Peyer's patch (tissue), 4 donors: ENCODE measurements at places on chromosomes 6 and 20. TPM values are rescaled to one million over a fixed set of nuclear protein-coding genes. Genes with fewer than 3 reads are reported as not detected.

The PRDM1 gene
- total RNA-seq, result 17.0 TPM

GRCh38 chr20:61556673-61557072 lies 304.6 kb downstream of the CDH4 start:
- DNase-seq, result no peak

DNA sequence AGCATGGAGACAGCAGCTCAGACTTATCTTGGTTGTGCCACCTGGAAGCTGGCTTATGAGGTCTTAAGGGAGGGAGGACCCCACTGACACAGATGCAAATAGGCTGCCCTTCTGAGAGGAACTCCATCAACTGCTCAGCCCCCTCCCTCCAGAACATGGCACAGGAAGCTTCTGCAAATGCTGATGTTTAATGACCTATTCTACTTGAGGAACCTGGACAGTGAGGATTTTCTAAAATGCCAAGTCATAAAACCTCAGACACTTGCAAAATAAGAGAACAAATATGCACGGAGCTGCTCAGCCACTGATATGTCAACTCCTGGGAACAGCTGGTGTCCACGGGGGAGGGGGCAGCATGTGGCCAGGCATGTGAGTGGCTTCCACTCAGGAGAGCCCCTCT lies 3.5 kb downstream of the CST9 start:
- no peak for DNase-seq

- no peak for DNase-seq
Observed at GRCh38 chr20:60904730-60905129, 347.3 kb upstream of the CDH4 start.

The NRN1 gene
- total RNA-seq, result 1.4 TPM

DNA sequence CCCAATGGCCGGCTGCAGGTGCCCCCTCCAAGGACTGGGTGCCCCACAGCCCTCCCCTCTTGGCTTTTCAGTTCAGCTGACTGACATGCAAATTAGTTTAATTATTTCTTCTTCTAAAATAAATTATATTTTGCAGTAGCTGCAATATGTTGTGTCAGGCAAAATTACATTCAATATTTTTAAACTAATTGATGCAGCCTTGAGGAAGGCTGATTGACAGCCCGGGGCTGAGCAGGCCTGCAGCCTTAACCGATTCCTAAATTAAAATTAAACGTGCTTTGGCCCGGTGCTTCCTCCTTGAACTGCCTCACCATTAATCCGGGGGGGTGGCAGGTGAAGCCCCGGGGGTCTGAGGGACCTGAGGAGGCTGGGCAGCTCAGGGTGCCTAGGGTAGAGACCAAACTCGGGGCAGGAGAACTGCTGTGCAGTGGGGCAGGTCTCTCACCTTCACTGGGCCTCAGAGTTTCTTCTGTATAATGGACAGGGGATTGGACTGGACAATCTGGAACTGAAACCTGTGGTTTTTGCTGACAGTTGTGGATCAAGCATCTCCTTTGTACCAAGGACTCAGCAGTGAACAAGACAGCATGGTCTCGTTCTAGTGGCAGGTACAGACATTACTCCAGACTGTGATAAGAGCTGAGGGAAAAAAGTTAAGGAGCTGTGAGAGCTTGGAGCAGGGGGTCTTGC lies 72.5 kb downstream of the CD40 start:
- DNase-seq, result no peak

- DNase-seq, result no peak
Observed at GRCh38 chr6:77972334-77972733, 319.5 kb downstream of the MEI4 start.

DNA sequence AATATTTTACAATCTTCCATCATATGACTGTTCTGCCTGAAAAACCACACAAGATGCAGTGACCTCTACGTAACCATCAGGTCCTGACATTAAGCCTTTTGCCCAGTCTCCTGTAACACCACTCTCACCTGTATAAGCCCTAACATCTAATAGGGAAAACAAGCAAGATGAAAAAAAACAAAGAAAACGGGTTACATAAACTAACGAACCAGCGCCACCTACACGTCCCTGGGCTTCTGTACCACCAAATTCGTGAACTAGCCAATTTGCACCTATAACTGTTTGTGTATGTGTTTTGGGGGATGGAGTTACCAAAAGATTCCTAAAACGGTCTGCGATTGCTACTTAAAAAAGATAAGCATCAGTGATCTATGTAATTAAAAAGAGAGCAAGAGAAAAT lies 70.2 kb downstream of the BLOC1S5 start:
- DNase-seq, result no peak

- no peak for DNase-seq
Observed at GRCh38 chr6:38171997-38172738, 352.6 kb downstream of the ZFAND3 start.

DNA sequence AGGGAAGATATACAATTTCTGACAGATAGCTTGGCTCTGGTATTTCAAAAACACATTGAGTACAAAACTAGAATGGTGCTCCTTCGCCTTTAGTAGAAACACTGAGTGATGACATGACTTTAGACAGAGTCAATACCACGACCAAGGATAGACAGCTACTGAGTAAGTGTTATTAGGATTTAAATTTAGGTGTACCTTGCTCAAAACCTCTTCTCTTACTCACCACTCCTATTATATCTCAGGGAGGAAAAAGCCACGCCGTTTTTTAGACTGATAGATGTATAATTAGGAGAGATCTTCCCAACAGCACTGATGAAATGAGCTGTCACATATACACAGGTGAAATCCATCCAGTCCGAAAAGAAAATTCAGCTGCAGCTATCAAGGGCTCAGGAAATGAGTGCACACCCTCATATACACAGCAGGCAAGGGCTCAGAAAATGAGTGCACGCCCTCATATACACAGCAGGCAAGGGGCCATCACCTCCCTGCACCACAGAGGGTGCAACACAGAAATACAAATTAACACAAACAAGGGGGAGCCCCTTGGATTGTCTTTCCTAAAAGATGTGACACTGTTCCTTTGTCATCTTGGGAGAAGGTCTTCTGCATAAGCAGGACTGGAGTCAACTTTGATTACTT lies 53.7 kb downstream of the LYRM4 start:
- DNase-seq, result no peak

- DNase-seq, result no peak
Observed at GRCh38 chr6:34909320-34909883, 20.3 kb downstream of the ANKS1A start.

DNA sequence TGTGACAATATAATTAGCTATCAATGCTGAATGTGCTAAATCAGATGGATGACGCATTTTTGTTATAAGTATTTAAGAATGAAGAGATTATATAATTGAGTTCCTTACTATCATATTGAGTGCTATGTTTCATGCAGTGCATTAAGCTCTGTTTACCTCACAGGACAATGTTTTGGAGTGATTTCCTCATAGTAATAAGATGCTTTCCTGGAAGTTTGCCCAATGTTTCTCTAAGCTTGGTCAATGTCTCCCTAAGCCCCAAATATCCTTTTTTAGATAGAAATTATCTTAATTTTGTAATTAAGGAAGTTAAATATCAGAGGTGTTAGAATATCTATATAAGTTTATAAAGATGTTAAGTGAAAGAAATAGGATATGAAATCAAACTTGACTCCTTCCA lies 489.6 kb downstream of the MMUT start:
- no peak for DNase-seq

- DNase-seq, result no peak
Observed at GRCh38 chr6:12761376-12762115, 45.0 kb downstream of the PHACTR1 start.

The ZNF292 gene
- 72.5 TPM for total RNA-seq
